ENCODE measurements at places on chromosomes 11 and 22.
A peak's percentile ranks its signal among the peaks of the same experiment; 100 is the strongest.

DNA sequence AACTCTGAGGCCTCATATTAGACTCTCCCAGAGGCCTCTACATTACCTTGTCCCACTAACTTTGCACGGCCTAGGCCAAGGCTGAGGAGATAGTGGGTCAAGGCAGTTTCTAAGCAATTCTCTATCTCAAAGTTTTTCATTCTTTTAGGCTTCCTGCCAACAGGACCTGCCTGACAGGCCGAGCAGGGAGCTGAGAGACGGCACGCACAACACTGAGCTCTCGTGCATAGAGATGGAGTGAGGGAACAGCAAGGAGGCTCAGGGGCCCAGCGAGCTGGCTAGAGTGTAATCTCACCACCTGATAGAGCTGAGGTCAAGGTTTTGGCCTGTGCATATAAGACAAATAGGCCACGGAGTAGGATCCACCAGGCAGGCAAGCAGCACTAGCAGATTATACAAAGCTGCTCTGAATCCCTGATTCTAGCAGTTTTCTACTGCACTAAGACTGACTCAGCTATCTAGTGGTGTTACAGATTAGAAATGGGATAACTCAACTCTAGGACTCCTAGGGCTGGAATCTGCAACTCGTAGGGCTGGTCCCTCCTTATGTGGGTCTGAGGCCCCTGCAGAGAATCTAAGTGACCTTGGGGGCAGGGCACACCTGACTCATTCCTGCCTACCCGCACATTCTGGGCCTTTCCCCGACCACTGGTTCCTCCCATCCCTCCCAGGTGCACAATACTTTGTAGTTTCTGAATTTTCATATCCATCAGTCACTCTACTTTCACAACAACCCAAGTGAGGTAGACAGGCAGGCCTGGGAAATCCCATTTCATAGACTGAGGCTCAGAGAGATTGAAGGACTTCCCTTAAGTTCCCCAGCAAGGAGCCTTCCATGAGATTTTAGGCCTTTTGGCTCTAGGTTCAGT lies 1.7 kb downstream of the CYB5R2 start:
- DNase-seq: no peak

GRCh38 chr11:129374993-129375750 lies 476 bp upstream of the BARX2 start:
- DNase-seq: no peak

DNA sequence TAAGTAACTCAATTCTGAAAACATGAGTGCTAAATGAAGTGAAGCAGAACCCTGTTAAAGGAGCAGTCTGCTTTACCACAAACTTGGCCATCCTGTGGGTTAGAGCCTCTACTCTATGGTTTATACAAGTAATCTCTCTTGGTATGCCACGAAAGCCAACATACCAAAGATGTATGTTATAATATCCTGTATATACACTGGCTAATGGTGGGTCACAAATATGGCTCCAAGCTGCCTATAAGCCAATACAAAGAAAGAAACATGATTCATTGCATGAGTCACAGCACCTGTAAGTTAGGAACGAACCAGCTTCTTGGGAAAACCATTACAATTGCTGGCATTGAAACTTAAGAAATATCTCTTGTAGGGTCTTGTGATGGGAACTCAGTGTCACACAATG lies 16.1 kb downstream of the XRRA1 start:
- no peak for DNase-seq

DNA sequence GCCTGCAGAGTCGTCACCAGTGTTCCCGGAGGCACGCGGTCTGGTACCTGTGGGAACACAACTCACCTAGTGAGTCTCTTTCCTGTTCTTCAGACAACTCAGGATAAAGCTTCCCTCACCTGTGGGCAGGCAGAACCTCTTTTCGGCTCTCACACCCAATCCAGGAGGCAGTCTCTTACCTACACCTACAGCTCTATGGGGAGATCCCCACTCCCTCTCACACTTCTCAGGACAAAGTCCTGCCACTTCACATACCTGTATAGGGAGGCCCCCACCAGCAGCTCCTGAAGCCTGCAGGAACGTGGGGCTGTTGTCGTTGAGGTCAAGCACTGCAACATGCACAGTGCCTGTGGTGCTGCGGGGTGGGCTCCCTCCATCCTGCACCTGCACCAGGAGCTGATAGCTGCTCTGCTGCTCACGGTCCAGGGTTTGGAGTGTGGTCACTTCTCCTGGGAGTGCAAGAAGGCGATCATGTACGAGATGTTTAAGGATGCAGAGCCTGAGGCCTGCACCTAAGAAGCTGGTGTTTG lies 12.2 kb upstream of the TPP1 start:
- DNase-seq: no peak

GRCh38 chr11:46347637-46348311 lies 511 bp downstream of the DGKZ start:
- no peak for DNase-seq

GRCh38 chr11:22192642-22193347 lies at the start of gene ANO5:
ANO5 (plus strand) TSS chr11:22193085; CDS start chr11:22193493, 408 bp downstream.
- no peak for DNase-seq

GRCh38 chr11:35058669-35059434 lies 80.1 kb upstream of the CD44 start:
- DNase-seq: no peak

DNA sequence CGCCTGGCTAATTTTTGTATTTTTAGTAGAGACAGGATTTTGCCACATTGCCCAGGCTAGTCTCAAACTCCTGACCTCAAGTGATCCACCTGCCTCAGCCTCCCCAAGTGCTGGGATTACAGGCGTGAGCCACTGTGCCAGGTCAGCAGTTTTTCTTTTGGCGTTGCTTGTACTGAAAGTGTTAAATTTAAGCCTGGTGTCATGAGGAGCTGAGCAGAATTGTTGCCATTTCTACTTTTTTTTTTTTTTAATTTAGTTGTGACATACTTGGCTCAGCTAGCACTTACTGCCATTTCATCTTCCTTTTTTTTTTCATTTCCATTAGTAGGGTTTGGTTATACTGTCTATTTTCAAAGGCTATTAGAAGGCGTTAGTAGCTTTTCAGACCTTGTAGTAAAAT lies 10.7 kb downstream of the TAB1 start:
- no peak for DNase-seq

DNA sequence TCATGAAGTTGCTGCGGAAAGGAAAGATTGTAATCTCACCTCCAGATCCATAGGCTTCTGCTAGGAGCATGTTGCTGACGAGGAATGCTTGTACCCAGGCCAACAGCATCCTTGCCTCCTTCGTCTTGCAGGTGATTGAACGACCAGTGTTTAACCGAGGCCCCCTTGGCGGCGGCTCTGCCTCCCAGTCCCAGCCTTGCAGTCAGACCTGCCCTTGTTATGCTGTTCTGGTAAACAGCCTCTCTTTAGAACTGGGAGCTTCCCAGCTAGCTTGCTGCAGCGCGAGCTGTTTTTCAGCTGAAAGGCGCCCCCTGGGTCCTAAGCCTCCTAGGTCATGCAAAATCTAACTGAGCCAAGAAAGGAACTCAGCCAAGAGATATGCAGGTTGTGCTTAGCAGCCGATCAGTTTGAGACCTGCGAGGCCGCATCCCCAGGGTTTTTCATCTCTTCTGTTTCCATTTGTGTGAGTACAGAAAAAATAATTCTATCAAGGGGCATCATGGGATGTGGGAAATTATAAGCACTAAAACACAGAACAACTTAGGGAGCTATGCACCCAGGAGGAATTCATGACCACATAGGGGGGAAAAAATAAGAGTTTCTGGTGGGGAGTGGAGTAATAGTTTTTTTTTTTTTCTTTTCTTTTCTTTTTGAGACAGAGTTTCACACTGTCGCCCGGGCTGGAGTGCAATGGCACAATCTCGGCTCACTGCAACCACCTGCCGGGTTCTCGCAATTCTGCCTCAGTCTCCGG lies at the start of gene PIK3IP1:
Gene PIK3IP1, minus strand, starts transcription at position 253 of the 754 bp plus-strand sequence. Its CDS starts 144 bp downstream, at position 109.
- DNase-seq: peak; percentile 51

- no peak for DNase-seq
Observed at GRCh38 chr11:72546866-72547265, 112.5 kb upstream of the CLPB start.

GRCh38 chr22:40720538-40721256 lies 41.4 kb downstream of the MCHR1 start:
- no peak for DNase-seq

DNA sequence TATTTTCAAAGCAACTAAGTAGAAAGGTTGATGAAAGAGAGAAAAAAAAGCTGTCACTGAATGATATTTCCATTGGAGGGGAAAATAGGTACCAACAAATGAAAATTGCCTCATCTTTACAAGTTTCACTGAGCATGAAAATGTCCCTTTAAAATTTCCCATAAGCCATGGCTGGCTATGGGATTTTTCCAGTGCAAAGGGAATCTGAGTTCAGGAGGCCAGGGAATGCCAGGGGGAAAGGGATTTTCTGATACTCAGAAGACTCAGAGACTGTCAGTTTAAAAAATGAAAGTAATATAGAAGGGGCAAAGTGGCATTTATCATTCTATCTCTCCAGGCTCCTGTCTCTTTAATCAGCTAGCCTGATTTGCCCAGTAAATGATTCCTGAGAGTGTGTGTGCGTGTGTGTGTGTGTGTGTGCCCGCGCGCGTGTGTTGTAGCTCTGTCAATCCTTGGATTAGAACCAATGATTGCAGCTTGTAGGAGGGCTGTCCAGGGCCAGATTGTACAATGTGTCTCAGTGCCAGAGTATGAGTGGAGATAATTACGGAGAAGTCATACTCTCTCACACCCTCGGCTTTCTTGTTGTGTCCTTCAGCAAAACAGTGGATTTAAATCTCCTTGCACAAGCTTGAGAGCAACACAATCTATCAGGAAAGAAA lies at the start of gene NTM:
Gene NTM, plus strand, starts transcription at position 526 of the 662 bp plus-strand sequence.
- no peak for DNase-seq

GRCh38 chr11:72140661-72141060 lies 5.1 kb downstream of the FOLR3 start:
- DNase-seq: no peak

- no peak for DNase-seq
Observed at GRCh38 chr22:24973872-24974271, 21.4 kb downstream of the KIAA1671 start.

GRCh38 chr22:46528121-46528610 lies 9.3 kb downstream of the CELSR1 start:
- DNase-seq: no peak
